ENCODE measurements at places on chromosomes 12 and 14. TPM values are rescaled to one million over a fixed set of nuclear protein-coding genes. Genes with fewer than 3 reads are reported as not detected.

The SERPINA3 gene
- total RNA-seq, result 5.9 TPM

The KLRC4 gene
- total RNA-seq, result not detected

The GRIP1 gene
- 3.3 TPM for total RNA-seq

The ZC2HC1C gene
- 3.0 TPM for total RNA-seq

The MMP14 gene
- total RNA-seq, result 1.3 TPM

The PROX2 gene
- total RNA-seq, result not detected

The MANSC4 gene
- total RNA-seq, result not detected

The GLI1 gene
- total RNA-seq, result 13.8 TPM

The BIN2 gene
- total RNA-seq, result 0.11 TPM

The ANO4 gene
- not detected for total RNA-seq
